ENCODE measurements at places on chromosomes 7 and 10. TPM values are rescaled to one million over a fixed set of nuclear protein-coding genes. Genes with fewer than 3 reads are reported as not detected.

The SPDYE9 gene
- not detected for total RNA-seq

The PDK4 gene
- total RNA-seq, result not detected

The GBF1 gene
- 34.5 TPM for total RNA-seq

The LIPN gene
- not detected for total RNA-seq

GRCh38 chr10:13716081-13717071 is 129.6 kb downstream of the PRPF18 start:
- H3K4me1 ChIP-seq, result peaks cover 27% of the 10 kb centered on the region
- H3K27ac ChIP-seq, result no peak overlapping the region
- H3K36me3 ChIP-seq, result no peaks in the 10 kb centered on the region
- DNase-seq, result no peak
- H3K27me3 ChIP-seq, result no peaks in the 10 kb centered on the region
- H3K4me3 ChIP-seq, result no peak overlapping the region

DNA sequence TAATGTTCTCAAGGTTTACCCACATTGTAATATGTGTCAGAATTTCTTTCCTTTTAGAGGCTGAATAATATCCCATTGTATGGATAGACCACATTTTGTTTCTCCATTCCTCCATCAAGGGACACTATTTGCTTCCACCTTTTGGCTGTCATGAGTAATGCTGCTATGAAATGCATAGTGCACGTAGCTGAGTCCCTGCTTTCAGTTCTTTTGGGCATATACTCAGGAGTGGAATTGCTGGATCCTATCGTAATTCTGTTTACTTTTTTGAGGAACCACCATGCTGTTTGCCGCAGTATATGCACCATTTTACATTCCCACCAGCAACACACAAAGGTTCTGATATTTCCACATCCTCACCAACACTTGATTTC is 60.0 kb downstream of the PRF1 start:
- no peaks in the 10 kb centered on the region for H3K4me1 ChIP-seq
- DNase-seq, result no peak
- no peaks in the 10 kb centered on the region for H3K36me3 ChIP-seq
- no peak overlapping the region for H3K27ac ChIP-seq
- H3K4me3 ChIP-seq, result no peak overlapping the region

GRCh38 chr7:158343936-158344455 is 243.6 kb downstream of the PTPRN2 start:
- H3K4me1 ChIP-seq, result no peaks in the 10 kb centered on the region
- no peaks in the 10 kb centered on the region for H3K27me3 ChIP-seq
- DNase-seq, result no peak
- no peak overlapping the region for H3K27ac ChIP-seq
- H3K4me3 ChIP-seq, result no peak overlapping the region

GRCh38 chr7:112260911-112261310 is 54.4 kb downstream of the ZNF277 start:
- H3K27me3 ChIP-seq, result no peaks in the 10 kb centered on the region
- H3K36me3 ChIP-seq, result no peaks in the 10 kb centered on the region
- H3K4me3 ChIP-seq, result no peak overlapping the region
- H3K4me1 ChIP-seq, result peaks cover 17% of the 10 kb centered on the region
- no peak overlapping the region for H3K27ac ChIP-seq
- no peak for DNase-seq

DNA sequence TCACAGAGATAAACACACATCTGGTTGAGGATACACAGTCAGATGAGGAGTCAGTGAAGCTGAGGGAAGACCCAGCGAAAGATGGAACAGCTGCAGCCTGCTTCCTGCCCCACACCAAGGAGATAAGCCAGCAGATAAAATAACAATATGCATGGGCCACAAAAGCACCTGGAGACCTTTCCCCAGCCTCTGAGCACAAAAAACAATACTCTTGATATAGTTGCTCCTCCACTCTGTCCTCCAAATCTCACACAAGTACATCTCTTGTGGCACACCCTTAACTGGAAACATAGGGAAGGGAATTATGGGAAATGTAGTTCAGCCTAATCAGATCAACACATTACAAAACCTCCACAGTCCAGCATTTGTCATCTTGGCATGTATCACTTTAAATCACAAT is 9.7 kb upstream of the FHIP2A start:
- no peak overlapping the region for H3K27ac ChIP-seq
- no peaks in the 10 kb centered on the region for H3K36me3 ChIP-seq
- no peaks in the 10 kb centered on the region for H3K27me3 ChIP-seq
- DNase-seq, result no peak

DNA sequence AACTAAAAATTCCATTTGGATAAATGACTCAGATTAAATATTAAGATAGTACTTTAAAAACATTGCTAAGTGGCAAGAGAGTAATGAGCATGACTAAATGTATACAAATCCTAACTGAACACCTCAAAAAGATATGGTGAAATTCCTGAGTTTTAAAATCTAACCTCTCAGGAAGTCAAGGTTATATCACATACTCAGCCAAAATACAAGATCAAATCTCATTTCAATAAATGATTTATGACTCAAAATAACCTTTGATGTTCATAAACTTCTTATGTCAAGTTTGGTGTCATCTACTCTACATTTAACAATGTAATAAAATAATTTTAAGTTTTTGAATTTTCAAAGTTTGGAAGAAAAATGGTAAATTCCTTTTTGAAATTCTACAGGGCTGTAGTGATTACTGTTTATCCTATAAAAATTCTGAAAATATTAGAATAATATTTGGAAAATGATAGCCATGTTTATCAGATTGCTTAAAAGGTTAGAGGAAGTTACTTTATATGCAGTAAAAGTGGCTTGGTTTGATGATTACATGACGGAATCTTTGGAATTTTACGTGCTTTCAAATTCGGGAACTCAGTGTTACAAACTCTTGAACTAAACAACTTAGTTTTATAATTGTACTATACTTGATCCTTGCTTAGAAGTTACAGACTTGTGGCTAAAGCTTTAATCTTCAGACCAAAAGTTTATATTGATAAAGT is 43.7 kb downstream of the ASZ1 start:
- no peaks in the 10 kb centered on the region for H3K36me3 ChIP-seq
- no peaks in the 10 kb centered on the region for H3K27me3 ChIP-seq
- H3K27ac ChIP-seq, result no peak overlapping the region
- DNase-seq, result no peak

GRCh38 chr10:1679821-1680650 is 57.3 kb downstream of the ADARB2 start:
- no peak overlapping the region for H3K4me3 ChIP-seq
- no peaks in the 10 kb centered on the region for H3K4me1 ChIP-seq
- H3K27me3 ChIP-seq, result peaks cover 5% of the 10 kb centered on the region
- no peaks in the 10 kb centered on the region for H3K36me3 ChIP-seq
- DNase-seq, result no peak

- no peaks in the 10 kb centered on the region for H3K36me3 ChIP-seq
- H3K27ac ChIP-seq, result no peak overlapping the region
These were observed 15.1 kb upstream of the RET start for GRCh38 chr10:43061760-43062159.

DNA sequence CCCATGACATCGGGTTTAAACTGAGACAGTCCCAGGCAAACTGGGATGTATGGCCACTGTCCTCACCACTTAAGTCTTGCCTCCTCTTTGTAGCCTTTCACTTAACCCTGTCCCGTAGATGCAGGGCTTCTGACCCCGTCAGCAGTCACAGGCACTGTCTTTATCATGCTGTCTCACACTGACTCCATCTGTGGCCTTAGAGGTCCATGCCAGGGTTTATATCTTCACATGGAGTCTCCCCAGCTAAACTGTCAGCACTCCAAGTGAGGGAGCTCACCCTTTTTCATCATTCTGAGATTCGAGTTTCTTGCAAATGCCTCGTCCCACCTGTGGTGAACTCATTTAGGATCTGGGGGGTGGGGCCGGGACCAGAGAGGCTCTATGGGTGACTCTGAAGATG is 2.8 kb downstream of the FKBP6 start:
- no peak for DNase-seq
- no peak overlapping the region for H3K27ac ChIP-seq
- H3K4me3 ChIP-seq, result no peak overlapping the region

GRCh38 chr10:4353059-4353655 is 472.9 kb upstream of the AKR1E2 start:
- H3K4me1 ChIP-seq, result no peaks in the 10 kb centered on the region
- H3K4me3 ChIP-seq, result no peak overlapping the region
- no peak overlapping the region for H3K27ac ChIP-seq
- no peaks in the 10 kb centered on the region for H3K36me3 ChIP-seq
- peaks cover 15% of the 10 kb centered on the region for H3K27me3 ChIP-seq

- peaks cover 2% of the 10 kb centered on the region for H3K4me1 ChIP-seq
- no peak overlapping the region for H3K4me3 ChIP-seq
- no peaks in the 10 kb centered on the region for H3K36me3 ChIP-seq
- no peak overlapping the region for H3K27ac ChIP-seq
- peaks cover 24% of the 10 kb centered on the region for H3K27me3 ChIP-seq
These were observed 43.1 kb upstream of the EMX2 start for GRCh38 chr10:117499248-117500105.

DNA sequence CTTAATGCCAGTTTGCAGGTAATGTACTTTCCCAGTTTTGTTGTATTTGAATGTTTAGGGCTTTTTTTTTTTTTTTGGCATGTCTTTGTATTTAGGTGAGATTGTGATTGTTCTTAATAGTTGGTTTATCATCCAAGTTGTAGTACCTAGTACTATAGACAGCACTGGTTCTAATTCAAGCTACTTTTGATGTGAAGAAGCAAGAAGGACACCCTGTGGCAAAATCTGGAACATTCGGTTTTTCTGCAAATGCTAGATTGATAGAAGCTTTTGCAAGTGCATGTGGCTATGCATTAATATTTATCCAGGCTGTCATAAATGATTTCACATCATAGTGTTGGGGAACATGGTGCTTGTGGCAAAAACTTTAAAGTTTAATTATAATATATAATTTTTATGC is 248.9 kb downstream of the FOXP2 start:
- no peaks in the 10 kb centered on the region for H3K4me1 ChIP-seq
- peak; percentile 7 for DNase-seq
- peaks cover 6% of the 10 kb centered on the region for H3K27me3 ChIP-seq

- no peaks in the 10 kb centered on the region for H3K36me3 ChIP-seq
- peak overlapping the region; percentile 97 for H3K4me3 ChIP-seq
- peaks cover 36% of the 10 kb centered on the region for H3K27me3 ChIP-seq
- DNase-seq, result peak; percentile 47
- no peak overlapping the region for H3K27ac ChIP-seq
- peaks cover 29% of the 10 kb centered on the region for H3K4me1 ChIP-seq
These were observed 609 bp downstream of the DOCK4 start for GRCh38 chr7:112205343-112206237.

DNA sequence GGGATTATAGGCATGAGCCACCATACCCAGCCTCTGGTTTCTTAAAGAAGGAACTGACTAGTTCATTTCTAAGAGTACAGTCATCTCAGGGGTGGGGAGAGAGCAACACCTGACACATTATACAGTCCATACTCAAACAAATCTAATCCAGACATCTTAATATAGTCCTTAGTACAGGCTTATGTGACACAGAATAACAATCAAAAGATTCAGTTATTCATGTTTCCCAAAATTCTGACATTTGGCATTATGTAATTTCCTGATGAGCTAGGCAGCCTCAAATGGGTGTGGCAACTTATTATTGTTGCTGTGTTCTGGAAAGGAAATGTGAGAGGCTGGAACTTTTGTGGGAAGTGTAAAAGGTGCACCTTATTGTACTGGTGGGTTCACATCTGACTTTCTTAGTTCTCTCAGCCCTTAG is 116.3 kb downstream of the WDFY4 start:
- H3K27ac ChIP-seq, result peak overlapping the region; percentile 91
- peaks cover 60% of the 10 kb centered on the region for H3K4me1 ChIP-seq
- H3K27me3 ChIP-seq, result no peaks in the 10 kb centered on the region

DNA sequence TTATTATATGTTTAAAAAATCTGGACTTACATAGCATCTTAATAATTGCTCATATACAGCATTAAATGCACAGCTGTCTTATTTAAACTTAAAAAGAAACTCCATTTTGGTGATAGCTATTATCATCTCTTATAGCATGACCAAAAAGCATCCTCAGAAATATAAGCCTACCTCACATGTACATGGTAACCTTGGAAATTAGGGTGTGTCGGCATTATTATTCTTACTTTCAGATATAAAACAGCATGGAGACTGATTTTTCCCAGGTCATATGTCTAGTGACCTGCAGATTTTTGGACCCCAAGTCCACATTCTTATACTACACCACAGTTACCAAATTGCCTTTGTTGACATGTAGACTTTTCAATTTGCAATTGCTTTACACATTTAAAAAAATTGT is 29.1 kb upstream of the ITGB1 start:
- no peaks in the 10 kb centered on the region for H3K36me3 ChIP-seq
- H3K27ac ChIP-seq, result no peak overlapping the region
- peaks cover 8% of the 10 kb centered on the region for H3K4me1 ChIP-seq
- no peak for DNase-seq
- no peak overlapping the region for H3K4me3 ChIP-seq
- peaks cover 1% of the 10 kb centered on the region for H3K27me3 ChIP-seq

GRCh38 chr10:119908166-119908565 is 15.6 kb downstream of the SEC23IP start:
- no peaks in the 10 kb centered on the region for H3K27me3 ChIP-seq
- H3K36me3 ChIP-seq, result peaks cover 22% of the 10 kb centered on the region
- H3K27ac ChIP-seq, result no peak overlapping the region
- no peak for DNase-seq

DNA sequence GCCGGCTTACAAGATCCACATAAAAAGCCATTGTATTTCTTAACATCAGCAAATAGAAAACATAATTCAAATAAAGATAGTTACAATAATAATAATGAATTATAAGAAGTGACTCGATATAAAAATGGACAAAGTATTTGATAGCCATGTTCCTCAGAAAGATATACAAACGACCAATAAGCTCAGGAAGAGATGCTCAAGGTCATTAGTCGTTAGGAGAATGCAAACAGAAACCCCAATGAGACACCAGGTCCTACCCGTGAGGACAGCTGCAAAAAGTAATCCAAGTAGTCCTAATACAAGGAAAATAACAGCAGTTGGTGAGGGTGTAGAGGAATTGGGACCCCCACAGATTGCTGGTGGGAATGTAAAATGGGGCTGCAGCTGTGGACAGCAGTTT is 54.2 kb upstream of the INPP5A start:
- no peaks in the 10 kb centered on the region for H3K27me3 ChIP-seq
- no peak overlapping the region for H3K27ac ChIP-seq
- no peaks in the 10 kb centered on the region for H3K4me1 ChIP-seq
- H3K4me3 ChIP-seq, result no peak overlapping the region
- no peaks in the 10 kb centered on the region for H3K36me3 ChIP-seq
- DNase-seq, result no peak

- H3K27ac ChIP-seq, result peak overlapping the region; percentile 91
- DNase-seq, result peak; percentile 79
- H3K36me3 ChIP-seq, result no peaks in the 10 kb centered on the region
- H3K4me3 ChIP-seq, result peak overlapping the region; percentile 35
These were observed 97.5 kb downstream of the PFKFB3 start for GRCh38 chr10:6300106-6300783.

- H3K36me3 ChIP-seq, result no peaks in the 10 kb centered on the region
- H3K4me1 ChIP-seq, result peaks cover 2% of the 10 kb centered on the region
- no peak for DNase-seq
- no peak overlapping the region for H3K27ac ChIP-seq
- H3K27me3 ChIP-seq, result peaks cover 23% of the 10 kb centered on the region
These were observed 8.1 kb upstream of the GRID1 start for GRCh38 chr10:86374664-86375063.

DNA sequence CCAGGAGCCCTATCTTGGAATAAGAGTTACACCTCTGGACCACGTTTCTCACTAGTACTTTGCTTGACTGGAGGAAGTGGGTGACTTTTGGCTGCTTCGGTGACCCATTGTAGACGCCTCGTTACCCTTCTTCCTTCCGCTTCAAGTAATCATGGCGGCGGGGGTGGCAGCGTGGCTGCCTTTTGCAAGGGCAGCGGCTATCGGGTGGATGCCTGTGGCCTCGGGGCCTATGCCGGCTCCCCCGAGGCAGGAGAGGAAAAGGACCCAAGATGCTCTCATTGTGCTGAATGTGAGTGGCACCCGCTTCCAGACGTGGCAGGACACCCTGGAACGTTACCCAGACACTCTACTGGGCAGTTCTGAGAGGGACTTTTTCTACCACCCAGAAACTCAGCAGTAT is 1.5 kb downstream of the KCND2 start:
- H3K36me3 ChIP-seq, result no peaks in the 10 kb centered on the region
- peaks cover 40% of the 10 kb centered on the region for H3K27me3 ChIP-seq
- peaks cover 10% of the 10 kb centered on the region for H3K4me1 ChIP-seq

Measured in activated naive CD4-positive, alpha-beta T cell treated with anti-CD3 and anti-CD28 coated beads for 36 hours (primary cell).